B cell (primary cell): ENCODE measurements at places on chromosomes 13 and 19. TPM values are rescaled to one million over a fixed set of nuclear protein-coding genes. Genes with fewer than 3 reads are reported as not detected.

DNA sequence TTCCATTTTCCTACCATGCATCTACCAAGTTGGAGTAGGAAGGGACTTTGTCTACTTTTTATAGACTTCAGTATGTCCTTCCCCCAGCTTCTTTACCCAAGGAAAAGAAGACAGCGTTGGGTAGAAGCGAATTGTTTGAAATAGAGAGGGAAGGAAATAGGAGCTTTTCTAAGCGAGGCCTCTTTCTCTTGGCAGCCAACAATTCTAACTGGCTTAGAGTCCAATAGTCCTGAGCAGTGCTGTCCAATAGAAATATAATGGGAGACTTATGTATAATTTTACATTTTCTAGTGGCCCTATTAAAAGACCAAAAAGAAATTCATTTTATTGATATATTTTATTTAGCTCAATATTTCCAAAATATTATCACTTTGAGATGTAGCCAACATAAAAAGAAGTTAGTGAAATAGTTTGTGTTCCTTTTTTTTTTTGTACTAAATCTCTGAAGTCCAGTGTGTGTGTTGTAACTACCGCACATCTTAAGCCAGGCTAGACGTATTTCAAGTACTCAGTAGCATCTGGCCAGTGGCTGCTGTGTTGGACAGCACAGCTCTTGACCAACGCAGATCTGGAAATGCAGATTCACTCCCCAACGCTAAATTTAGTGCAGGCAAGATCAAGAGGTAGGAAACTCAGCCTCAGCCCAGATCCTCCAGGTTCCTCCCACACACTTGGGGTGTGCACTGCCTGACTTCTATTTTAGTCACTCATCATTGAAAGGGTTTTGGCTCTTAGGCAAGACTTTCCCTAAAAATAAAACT is 179.2 kb downstream of the SHISA2 start:
- H3K4me3 ChIP-seq = no peak overlapping the region
- H3K36me3 ChIP-seq = no peaks in the 10 kb centered on the region
- no peak for DNase-seq
- no peaks in the 10 kb centered on the region for H3K4me1 ChIP-seq
- H3K27ac ChIP-seq = no peak overlapping the region

The C3 gene
- 0.47 and 2.0 TPM in 2 replicates for total RNA-seq

GRCh38 chr13:26861941-26862340 is 101.4 kb upstream of the GPR12 start:
- H3K27ac ChIP-seq = no peak overlapping the region
- H3K4me1 ChIP-seq = no peaks in the 10 kb centered on the region
- no peak for DNase-seq
- no peak overlapping the region for H3K4me3 ChIP-seq

DNA sequence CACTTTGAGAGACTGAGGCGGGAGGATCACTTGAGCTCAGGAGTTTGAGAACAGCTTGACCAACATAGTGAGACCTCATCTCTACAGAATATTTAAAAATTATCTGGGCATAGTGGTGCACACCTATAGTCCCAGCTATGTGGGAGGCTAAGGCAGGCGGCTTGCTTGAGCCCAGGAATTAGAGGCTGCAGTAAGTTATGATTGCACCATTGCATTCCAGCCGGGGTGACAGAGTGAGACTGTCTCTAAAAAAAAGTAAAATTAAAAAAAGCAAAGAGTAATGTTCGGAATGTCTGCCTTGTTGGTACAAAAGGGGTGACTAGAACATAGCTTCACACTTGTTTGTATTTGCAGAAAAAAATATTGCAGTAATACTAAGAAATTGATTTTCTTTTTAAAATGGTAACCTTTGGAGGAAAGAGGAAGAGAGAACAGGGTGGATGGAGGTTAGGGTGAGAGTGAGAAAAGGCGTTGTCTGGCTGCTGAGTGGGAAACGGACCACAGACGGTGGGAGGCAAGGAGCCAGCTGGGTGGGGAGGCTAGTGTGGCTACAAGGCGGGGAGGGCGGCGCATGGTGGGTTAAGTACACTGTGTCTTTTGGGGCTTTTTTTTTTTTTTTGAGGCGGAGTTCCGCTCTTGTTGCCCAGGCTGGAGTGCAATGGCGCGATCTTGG is 10.2 kb downstream of the PPP1R14A start:
- H3K4me1 ChIP-seq = peaks cover 12% of the 10 kb centered on the region
- no peak overlapping the region for H3K4me3 ChIP-seq
- no peak overlapping the region for H3K27ac ChIP-seq
- peaks cover 3% of the 10 kb centered on the region for H3K36me3 ChIP-seq
- H3K27me3 ChIP-seq = no peaks in the 10 kb centered on the region
- no peak for DNase-seq
